Kasumi-1 (cell line): ENCODE measurements at places on chromosomes 13 and 19.

- no peak for DNase-seq
These were observed 334.0 kb downstream of the TBC1D4 start for GRCh38 chr13:75147946-75148345.

DNA sequence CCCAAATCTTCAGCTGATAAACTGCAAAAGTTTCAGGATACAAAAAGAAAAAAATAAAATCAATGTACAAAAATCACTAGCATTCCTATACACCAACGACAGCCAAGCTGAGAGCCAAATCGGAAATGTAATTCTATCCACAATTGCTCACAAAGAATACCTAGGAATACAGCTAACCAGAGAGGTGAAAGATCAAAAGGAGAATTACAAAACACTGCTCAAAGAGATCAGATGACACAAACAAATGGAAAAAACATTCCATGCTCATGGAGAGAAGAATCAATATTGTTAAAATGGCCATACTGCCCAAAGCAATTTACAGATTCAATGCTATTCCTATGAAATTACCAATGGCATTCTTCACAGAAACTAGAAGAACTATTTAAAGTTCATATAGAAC lies 29.5 kb downstream of the NLRP11 start:
- no peak for DNase-seq

- peak; percentile 30 for DNase-seq
These were observed at the start of gene RHPN2 for GRCh38 chr19:33064792-33065550. Gene RHPN2, minus strand, starts transcription at chr19:33064888. Its CDS starts 36 bp downstream, at chr19:33064852.

GRCh38 chr19:21098291-21098690 lies 16.3 kb downstream of the ZNF714 start:
- no peak for DNase-seq

- DNase-seq = no peak
These were observed 577.9 kb downstream of the LMO7 start for GRCh38 chr13:76214001-76214400.

DNA sequence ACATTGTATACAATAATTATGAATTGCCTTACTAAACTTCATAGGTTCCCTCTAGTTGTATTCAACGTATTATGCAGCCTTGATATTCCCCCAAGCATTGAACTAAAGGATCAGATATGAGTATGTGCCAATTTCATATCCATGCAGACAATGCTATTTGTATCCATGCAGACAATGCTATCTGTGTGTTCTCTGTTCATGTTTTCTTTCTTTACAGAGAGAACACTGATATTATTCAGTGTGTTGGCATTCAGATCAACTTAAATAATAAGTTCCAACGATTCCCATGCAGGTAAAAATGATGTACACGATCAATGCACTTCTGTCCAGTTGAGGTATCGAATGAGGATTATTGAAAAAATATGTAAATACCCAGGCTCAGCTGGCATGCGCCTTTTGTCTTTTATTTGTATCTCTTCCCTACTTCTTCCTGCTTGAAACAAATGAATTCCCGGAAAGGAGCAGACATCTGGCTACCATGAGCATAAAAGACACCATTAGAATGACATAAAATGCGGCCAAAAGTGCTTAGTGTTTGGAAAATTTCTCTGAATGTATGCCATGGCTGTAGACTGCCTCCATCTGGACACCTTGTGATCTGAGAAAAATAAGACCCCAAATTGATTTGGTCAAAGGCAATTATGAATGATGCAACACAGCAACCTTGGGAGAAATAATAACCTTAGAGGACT lies 731.5 kb downstream of the SLITRK1 start:
- DNase-seq = no peak

- no peak for DNase-seq
These were observed 3.4 kb downstream of the MTRF1 start for GRCh38 chr13:41259875-41260501.

- no peak for DNase-seq
These were observed 8.0 kb downstream of the DPP9 start for GRCh38 chr19:4715529-4716221.

DNA sequence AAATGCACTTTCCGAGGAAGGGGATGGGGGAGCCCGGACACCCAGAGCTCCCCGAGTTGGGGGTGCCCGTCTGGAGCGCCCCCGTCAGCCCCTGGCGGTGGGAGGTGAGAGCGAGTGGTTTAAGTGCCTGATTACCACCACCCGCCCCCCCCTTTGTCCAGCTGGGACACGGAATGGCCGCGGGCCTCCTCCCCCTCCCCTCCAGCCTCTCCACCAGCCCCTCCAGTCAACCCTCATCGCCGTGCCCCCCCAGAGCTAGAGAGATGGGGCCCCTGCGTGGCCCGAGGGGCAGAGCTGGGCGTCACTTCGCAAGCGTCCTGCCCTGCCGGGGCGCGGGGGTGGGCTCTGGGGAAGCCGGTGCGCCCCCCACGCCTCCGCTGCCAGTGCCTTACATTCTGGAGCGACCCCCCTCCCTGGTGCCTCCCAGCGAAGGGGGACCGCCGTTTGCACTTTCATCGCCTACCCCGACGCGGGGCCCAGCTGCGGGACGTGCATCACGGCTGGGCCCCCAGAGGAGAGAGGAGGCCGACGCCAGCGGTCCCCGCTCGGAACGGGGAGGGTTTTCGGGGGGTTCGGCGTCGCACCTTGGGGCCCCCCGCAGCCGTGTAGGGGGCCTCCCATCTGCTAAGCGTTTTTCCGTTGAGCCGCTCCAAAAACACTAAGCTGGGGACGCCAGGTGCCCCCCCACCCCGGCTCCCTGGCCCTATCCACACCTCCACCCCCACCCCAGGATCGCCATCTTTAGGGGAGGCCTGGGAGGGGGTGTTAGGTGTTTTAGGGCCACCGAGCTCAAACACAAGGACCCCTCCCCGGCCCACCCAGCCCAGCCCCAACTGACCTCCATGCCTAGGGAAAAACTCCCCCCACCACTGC lies 16.4 kb downstream of the SMIM24 start:
- no peak for DNase-seq

DNA sequence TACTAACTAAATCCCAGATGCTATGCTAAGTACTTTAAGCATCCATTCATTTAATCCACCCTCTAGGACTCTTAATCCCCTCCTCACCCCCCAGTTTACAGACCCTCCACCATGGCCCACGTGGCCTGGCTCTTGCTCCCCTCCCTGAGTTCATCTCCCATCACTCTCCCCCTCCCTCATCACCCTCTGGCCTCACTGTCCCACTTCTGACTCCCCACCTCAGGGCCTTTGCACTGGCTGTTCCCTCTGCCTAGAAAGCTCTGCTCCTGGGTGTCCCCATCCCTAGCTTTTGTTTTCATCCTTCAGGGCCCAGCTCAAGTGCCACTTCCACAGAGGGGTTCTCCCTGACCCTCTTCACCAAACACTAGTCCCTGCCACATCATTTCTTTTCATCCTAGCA lies 4.2 kb downstream of the B9D2 start:
- no peak for DNase-seq

- no peak for DNase-seq
These were observed 57.3 kb upstream of the CEACAM8 start for GRCh38 chr19:42652021-42652420.

DNA sequence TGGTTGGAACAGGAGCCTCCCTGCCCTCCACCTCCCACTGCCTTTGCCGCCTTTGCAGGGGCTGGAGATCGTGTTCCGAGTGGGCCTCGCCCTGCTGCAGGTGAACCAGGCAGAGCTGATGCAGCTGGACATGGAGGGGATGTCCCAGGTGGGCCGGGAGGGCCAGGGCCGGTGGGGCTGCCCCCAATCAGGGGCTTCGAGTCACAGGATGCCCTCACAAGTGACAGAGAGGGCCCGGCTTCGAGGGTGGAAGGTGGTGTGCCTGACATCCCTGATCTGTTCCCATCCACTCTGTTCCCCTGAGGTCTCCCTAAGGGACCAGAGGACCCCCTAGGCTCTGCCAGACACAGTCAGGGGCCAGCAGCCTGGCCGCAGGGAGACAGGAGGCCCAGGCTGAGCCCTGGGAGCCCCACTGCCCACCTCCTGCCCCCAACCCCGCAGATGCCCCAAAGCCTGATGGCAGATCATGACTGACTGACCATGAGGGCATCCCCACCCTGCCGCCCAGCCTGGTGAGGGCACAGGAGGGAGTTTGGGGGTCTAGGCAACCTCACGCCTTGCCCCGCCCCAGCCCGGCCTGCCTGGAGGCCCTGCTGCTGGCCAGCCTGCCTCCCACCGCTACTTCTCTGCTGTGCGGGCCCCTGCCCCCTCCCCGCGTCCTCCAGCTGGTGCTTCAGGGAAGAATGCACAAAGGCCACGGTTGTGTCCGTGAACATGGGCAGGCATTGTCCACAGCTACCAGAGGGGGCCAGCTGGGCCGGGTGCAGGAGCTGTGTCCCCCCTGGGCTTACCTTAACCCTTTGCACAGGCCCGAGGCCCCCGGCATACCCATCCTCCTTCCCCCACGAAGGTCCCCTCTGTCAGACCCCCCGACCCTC lies 21.8 kb downstream of the EVI5L start:
- no peak for DNase-seq

DNA sequence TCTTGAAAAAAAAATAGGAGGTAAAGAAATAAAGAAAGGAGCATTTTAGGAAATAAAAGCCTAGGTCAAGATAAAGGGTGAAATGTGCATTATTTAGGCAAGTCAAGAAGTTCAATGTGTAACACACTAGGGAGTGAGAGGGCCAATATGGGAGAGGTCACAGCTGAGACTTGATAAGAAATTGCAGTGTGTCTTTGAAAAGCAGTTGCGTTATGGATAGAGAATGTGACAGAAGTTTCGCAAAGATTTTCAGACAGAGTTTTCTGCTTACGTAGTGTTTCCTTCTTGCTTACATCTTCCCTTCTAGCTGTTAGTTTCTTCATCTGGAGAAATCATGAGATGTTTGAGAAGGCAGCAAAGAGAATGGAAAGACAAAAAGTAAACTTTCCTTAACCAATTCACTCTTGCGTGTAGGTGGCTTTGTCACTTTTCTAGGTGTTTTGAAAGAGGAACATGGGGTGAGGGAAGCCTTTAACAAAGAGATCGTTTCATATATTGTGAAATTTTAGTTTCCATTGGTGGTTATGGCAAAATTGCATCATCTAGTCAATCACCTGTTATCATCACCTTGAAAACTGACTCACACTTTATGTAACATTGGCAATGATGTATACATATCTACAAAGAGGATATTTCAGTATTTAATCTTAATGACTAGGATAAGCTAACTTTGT lies 975.5 kb downstream of the OLFM4 start:
- no peak for DNase-seq

GRCh38 chr19:1823539-1824251 lies 11.6 kb upstream of the ATP8B3 start:
- no peak for DNase-seq

GRCh38 chr13:39776439-39776838 lies 121.0 kb downstream of the COG6 start:
- DNase-seq = no peak

DNA sequence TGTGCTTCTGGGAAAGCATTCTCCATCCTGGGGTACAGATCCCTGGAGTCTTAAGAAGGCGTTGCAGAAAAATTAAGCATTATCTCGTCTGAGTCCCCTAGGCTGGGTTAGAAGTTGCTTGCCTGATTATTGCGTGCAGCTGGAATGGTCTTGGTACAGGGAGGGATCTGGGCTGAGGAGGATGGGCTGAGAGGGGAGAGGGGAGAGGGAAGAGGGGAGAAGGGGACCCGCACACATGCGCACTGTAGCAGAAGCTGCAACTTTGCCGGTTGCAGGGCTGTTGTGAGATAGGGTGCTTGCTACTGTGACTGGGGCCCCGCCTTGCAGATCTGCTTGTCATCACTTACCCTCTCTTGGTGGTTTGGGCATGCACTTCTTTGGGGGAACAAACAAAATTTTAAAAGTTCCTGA lies 316.8 kb downstream of the DLEU7 start:
- no peak for DNase-seq

DNA sequence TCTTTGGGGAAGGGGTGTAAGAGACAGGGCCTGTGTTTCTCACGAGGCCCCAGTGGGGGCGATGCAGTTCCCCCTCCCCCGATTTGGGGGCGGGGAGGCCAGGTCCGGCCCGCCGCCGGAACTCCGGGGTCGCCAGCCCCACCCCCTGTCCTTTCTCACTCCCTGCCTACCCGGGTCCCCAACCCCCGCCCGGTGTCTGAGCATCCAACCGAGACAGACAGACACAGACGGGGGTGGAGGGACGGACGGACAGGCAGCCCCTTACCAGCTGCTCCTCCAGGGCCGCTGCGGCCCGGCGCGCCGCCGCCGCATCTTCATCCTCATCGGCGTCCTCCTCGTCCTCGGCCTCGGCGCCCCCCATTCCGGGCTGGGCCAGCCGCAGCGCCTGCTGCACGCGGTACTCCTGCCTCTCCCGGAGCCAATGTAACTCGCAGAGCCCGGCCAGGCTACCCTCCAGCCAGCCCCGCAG lies 397 bp downstream of the DACT3 start:
- peak; percentile 51 for DNase-seq

GRCh38 chr13:83378908-83379307 lies 503.4 kb downstream of the SLITRK1 start:
- no peak for DNase-seq

- DNase-seq = peak; percentile 7
These were observed 10.7 kb upstream of the CRTC1 start for GRCh38 chr19:18672606-18673337.

DNA sequence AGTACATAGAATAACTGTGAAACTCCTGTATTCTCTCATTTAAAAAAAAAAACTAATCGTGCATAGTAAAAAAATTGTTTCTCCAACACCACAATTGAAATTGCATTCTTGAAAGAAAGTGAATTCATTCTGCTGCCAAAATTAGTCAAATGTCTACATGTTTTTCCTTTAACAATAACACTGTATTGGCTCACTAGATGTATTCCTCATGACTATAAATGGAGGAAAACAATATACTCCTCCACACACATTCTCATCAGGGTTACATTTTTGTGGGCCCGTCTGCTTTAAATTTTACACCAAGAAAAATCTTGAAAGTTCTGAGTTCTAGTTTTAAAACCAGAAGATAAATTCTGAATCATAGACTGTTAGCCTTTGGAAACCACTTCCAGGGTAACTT lies 233.6 kb downstream of the KLF12 start:
- no peak for DNase-seq

DNA sequence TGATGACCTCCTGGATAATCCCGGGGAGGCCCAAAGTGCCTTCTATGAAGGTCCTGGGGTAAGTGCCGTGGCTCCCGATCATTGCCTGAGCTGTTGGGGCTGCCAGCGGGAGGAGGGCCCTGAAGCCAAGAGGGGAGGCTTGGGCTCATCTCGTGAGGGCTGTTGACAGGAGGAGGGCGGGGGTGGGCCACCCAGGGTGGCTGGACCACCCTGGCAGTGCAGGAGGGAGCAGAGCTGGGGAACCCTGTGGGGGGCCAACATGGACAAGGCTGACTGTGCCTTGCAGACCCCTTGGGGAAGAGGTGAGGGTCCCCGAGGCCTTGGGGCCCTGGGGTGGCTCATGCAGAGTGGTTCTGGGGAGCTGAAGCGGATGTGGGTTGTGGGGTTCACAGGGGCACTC lies 37.4 kb upstream of the EHD2 start:
- no peak for DNase-seq

- no peak for DNase-seq
These were observed 251.5 kb upstream of the STARD13 start for GRCh38 chr13:33537026-33537425.

- DNase-seq = no peak
These were observed 59.6 kb downstream of the KCNRG start for GRCh38 chr13:50074843-50075242.

- DNase-seq = no peak
These were observed 485 bp downstream of the CPAMD8 start for GRCh38 chr19:17025991-17026658.

GRCh38 chr13:110562036-110562597 lies 595 bp upstream of the RAB20 start:
- DNase-seq = peak; percentile 61

- no peak for DNase-seq
These were observed 420 bp upstream of the FSD1 start for GRCh38 chr19:4303819-4304537.
